ENCODE measurements at places on chromosomes 1 and 21.

DNA sequence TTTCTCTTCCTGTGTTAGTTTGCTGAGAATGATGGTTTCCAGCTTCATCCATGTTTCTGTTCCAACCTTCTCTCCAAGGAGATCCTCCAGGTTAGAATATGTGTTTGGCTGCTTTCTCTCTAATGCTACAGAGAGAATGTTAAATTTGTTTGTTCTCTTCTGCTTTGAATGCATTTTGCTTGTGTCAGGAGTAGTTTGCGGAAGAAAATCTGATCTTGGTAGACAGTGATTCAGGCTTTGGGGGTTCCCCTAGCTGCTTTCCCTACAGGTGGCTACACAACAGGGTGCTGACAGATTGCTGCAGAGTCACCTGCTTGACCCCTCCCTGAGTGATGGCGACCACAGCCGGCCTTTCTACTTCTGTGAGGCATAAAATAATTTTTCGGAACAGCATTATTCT is 41.8 kb downstream of the MACO1 start:
- no peak for DNase-seq

GRCh38 chr1:169451218-169451824 is 24.0 kb upstream of the CCDC181 start:
- no peak for DNase-seq

- no peak for DNase-seq
These were observed 294.1 kb upstream of the SGIP1 start for GRCh38 chr1:66239834-66240233.

GRCh38 chr1:114353262-114353661 is 157.7 kb downstream of the TRIM33 start:
- no peak for DNase-seq

GRCh38 chr1:77825131-77825709 is 45.8 kb downstream of the MIGA1 start:
- no peak for DNase-seq

DNA sequence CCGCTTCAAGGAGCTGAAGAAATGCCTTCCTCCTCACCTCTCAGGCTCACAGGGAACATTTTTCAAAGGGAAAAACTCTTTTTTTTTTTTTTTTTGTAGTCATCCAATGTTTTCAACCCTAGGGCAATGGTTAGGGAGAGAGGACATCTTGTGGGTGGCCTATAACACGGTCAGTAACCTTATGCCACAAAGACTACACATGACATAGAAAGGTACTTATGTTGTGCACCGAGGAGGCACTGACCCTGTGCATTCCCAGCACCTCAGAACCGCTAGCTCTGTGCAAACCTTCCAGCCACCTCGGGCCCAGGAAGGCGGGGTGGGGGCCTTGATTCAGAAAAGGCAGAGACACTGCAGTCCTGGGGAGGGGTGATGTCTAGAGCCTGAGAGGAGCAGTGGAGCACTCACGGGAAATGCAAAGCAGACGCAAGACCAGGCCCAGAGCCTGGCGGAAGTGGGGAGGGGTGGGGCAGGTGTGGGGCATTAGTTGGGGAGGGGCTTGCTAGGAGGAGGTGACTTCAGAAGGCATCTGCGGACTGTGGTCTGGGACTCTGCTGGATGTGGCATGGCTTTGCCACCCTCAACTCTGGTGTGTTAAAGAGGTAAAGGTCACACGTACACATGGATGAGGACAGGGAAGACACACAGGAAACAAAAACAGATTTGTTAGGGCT is 68.6 kb downstream of the MDM4 start:
- DNase-seq: no peak

DNA sequence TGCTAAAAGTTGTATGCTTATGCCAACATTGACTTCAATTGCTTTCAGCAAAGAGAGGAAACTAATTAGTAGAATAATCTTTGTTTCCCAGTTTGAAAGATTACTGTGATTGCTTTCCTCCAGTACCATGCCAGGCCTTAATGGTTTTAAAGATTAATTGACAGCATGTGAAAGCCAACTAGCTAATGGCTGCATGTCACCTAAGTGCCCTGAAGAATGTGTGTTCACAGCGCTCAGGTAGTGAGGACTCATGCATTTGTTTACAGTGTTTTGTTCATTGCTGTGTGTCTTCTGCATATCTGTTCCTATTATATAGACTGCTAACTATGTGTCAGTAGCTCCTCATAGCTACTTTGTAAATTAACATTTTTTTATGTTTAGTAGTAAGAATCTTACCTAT is 335.6 kb downstream of the LRRIQ3 start:
- DNase-seq: no peak

DNA sequence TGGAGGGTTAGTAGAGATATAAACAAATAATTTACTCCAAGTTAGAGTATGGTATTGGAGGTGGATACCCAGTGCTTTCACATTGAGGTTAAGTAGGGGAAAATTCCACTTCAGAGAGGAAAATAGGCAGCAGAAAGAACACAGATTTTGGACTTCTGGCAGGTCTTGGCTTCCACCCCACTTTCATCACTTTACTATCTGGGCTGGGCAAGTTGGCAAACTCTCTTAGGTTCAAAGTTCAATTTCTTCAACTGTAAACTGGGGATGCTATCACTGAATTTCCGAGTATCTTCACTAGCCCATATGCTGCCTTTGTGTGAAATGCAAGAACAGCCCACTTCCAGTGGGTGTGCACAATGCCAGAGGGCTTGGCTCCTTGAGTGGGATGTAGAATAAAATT is 214.9 kb downstream of the GABPA start:
- no peak for DNase-seq

DNA sequence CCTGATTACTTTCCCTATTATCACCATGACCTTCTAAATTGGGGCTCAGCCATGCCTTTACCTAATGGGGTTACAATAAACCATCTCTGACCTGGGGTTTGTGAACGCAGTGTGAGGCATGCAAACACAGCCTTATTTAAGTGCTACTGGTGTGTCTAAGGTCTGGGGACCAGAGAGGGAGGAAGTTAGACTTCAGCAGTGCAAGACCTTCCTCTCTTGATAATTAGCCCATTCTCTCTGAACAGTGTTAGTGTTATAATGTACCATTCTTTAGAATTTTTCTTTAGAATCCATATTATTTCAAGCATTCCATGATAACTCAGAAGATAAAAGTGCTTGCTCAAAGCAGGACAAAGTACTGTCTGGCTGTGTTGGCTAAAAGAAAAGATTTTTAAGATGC is 10.5 kb upstream of the LRRC8D start:
- DNase-seq: no peak

- no peak for DNase-seq
These were observed 76.1 kb upstream of the CNIH3 start for GRCh38 chr1:224539971-224540370.

- DNase-seq: no peak
These were observed 425.0 kb downstream of the SMYD3 start for GRCh38 chr1:246081856-246082668.

DNA sequence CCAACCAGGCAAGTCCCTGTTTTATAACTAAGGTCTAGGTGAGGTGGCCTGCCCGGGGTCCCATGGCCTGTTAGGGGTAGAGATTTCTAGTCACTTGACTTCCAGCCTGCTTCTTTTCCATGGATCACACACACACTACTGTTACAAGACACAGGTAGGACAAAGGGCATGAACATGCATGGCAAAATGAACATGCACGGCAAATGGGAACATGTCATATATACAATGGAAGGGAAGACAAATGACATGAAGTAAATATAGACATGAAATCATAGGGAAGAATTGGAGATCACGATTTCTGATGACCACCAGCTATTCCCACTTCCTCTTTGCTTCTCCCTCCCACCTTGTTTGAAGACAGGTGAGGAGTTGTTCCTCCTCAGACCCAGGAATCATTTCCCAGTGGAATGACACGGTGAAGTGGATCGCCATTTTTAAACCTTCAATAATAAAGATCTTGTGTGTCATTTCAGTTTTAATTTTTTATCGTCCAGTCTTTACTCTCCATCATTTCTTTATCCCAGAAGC is 47.6 kb upstream of the ATF3 start:
- no peak for DNase-seq

DNA sequence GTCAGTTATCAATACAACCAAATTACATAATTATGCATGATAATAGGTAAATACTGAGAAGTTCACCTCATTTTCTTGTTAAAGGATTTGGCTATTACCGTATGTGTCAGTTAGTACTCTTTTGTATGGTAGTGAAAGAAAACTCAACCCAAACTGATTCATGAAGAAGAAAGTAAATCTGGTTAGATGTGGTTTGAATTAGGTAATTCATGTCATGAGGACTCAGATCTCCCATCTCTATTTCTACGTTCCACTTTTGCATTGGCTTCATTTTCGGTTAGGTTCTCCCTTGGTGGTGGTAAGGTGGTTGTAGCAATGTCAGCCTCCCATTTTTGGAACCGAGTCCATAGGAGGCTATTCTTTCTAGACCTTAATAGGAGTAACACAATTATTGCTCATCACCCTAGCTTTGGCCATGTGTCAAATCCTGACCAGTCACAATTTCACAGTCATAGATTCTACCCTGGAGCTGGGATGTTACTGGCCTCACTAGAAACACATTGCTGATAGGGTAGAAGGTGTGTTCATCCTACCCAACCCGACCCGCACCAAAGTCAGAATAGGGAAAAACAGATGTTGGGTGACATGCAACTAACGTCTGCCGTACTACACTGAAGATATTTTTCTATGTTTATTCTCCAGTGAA is 97.6 kb downstream of the OSBPL9 start:
- DNase-seq: no peak

DNA sequence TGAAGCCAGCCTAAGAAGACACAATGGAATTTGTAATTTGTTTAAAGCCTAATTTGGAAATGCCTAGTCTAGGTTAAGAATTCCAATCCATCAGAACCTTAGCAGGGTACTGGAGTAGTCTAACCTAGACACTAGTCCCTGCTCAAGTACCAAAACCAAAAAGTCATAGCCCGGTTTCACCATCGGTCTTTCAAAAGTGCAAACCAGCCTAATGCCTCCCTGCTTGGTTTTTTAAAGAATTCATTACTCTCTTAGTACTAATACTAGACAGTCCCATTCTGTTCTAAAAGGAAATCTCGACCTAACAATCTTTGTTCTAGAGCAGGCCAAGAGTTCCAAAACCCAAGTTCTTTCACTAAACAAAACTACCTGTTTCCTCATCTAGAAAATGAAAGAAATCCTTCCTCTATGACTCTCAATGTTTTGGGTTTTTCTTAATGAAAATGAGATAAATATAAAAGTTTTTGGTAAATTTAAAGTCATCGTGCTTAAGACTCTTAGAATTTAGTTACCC is 2.6 kb downstream of the PUM1 start:
- DNase-seq: no peak

GRCh38 chr1:208036918-208037766 is 126.2 kb upstream of the CD34 start:
- DNase-seq: no peak

DNA sequence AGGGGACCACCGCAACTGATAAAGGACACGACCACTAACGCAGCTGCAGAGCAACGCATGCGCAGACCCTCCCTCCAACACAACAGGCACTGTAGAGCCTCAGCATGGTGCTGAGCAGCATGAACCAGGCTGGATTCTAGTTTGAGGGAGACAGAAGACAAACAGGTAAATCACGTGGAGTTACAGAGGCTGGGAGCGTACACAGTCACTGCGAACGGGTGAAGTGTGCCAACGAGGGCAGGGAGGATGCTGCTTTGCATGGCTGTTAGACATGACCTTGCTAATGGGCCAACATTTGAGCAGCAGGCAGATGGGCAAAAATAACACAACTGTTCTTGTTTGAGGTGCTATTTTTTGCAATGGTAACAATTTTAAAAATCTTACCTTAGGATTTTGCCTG is 55.2 kb upstream of the NADK start:
- DNase-seq: no peak

DNA sequence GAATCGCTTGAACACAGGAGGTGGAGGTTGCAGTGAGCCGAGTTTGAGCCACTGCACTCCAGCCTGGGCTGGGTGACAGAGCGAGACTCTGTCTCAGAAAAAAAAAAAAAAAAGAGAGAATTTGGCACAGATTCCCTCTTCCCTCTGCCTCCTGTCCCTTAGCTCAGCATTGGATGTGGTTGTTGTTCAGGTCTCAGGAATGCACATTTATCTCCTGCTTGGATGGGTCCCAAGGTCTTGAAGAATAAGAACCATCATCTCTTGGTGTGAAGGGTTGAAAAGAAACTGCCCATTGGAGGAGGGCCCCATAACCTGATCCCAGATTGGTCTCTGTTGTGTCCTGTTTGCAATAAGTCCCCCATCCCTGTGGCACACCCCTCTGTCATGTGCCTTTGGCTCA is 34.9 kb downstream of the UBIAD1 start:
- DNase-seq: no peak

- DNase-seq: no peak
These were observed 68.6 kb downstream of the GNG12 start for GRCh38 chr1:67764633-67765032.

DNA sequence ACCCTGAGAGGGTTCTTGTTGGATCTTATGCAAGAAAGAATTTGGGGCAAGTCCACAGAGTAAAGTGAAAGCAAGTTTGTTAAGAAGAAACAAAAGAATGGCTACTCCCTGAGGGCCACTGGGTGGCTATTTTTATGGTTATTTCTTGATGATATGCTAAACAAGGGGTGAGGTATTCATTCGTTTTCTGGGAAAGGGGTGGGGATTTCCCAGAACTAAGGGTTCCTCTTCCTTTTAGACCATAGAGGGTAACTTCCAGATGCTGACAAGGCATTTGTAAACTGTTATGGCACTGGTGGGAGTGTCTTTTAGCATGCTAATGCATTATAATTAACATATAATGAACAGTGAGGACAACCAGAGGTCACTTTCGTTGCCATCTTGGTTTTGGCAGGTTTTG is 18.2 kb upstream of the IFI6 start:
- DNase-seq: no peak

GRCh38 chr1:30536530-30536929 is 186.9 kb downstream of the MATN1 start:
- DNase-seq: no peak

GRCh38 chr1:60727552-60727951 is 354.8 kb upstream of the NFIA start:
- no peak for DNase-seq

DNA sequence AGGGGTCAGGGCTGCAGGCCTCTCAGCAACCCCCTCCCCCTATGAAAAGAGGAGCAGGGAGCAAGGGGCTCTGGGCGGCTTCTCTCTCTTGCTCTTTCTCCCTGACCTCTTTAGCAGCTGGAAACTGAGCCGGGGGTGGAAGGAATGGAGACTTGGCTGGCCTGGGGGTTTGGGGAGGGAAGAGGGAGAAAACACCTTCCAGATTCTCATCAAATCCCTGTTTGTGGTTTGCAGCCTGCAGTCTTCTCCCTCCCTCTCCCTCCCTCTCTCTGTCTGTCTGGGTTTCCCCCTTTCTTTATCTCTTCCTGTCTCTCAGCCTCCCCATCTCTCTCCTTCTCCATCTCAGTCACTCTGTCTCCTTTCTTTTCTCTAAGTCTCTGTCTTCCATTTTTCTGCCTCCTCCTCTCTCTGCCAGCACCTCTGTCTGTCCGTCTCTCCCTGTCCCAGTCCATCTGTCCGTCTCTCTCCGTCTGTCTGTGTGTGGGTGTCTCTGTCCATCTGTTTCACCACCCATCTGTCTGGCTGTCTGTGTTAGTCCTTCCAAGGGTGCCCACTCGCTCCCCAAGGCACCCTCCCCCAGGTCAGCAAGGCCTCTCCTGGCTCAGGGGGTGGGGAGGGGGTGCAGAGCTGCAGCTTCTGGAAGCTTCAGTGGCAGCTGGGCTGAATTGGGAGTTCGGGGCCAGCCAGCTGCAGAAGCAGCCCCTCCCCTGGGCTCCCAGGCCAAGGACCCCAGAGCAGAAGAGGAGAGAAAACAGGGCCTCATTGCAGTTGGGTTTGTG is 6.2 kb downstream of the AHDC1 start:
- no peak for DNase-seq

GRCh38 chr1:156813750-156814570 is 2.7 kb downstream of the SH2D2A start:
- no peak for DNase-seq
